ENCODE measurements at places on chromosomes 12 and 14.
A peak's percentile ranks its signal among the peaks of the same experiment; 100 is the strongest.

- peaks cover 32% of the 10 kb centered on the region for H3K4me1 ChIP-seq
- H3K27ac ChIP-seq = peak overlapping the region; percentile 80
- DNase-seq = no peak
- no peaks in the 10 kb centered on the region for H3K36me3 ChIP-seq
Measured at GRCh38 chr12:105253866-105254513, 18.0 kb upstream of the APPL2 start.

GRCh38 chr14:85483652-85484051, 46.3 kb upstream of the FLRT2 start:
- DNase-seq = no peak
- H3K27ac ChIP-seq = no peak overlapping the region
- no peaks in the 10 kb centered on the region for H3K4me1 ChIP-seq
- no peaks in the 10 kb centered on the region for H3K27me3 ChIP-seq
- H3K4me3 ChIP-seq = no peak overlapping the region

GRCh38 chr14:81169711-81170103, 51.1 kb downstream of the GTF2A1 start:
- H3K27me3 ChIP-seq = no peaks in the 10 kb centered on the region
- peak overlapping the region; percentile 81 for H3K4me3 ChIP-seq
- H3K36me3 ChIP-seq = no peaks in the 10 kb centered on the region
- peak; percentile 77 for DNase-seq

DNA sequence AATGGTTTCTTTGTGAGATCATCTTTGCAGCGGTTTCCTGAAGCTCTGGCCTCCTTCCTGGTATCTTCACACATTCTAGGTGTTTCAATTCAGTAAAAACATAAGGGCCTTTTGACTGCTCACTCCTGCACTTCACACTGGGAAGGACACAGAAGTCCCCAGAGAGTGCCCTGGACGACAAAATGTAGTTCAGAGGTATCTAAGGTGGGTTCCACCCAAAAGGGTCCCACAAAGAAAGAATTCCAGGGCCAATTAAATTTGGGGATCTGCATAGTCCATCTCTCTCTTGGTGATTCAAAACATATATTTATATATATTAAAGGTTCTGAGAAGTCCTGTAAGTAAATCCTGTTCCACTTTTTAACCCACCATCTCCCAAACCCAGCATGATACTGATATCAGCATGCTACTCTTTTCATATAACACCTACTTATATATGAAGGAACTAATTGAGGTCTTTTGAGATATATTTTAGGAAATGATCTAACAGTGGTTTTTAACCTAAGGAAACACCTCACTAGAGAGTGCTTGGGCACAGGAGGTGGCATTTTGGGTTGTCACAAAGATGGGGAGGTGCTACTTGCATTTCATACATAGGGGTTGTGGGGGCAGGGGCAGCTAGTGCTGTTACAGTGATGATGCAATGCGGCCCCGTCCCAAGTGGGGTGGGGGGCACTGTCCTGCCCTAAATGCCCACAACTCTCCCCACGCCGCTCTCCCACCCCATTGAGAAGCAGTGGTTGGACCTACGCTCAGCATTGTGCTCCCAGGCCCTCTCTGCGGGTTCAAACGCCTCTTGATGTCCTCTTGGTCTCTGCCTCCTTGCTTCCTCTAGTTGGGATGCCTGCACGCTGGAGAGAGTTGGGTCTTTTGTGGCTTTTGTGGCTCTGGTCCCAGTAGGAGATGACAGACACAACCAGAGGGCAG, 109.4 kb downstream of the ARF6 start:
- peak; percentile 77 for DNase-seq
- H3K27ac ChIP-seq = peak overlapping the region; percentile 96
- no peaks in the 10 kb centered on the region for H3K27me3 ChIP-seq
- peak overlapping the region; percentile 56 for H3K4me3 ChIP-seq

- H3K27ac ChIP-seq = peak overlapping the region; percentile 39
- H3K4me3 ChIP-seq = no peak overlapping the region
- H3K36me3 ChIP-seq = no peaks in the 10 kb centered on the region
Measured at GRCh38 chr12:6069437-6070093, 54.9 kb downstream of the VWF start.

GRCh38 chr12:24431872-24432271, 482.4 kb upstream of the SOX5 start:
- H3K4me1 ChIP-seq = no peaks in the 10 kb centered on the region
- H3K27me3 ChIP-seq = no peaks in the 10 kb centered on the region
- H3K36me3 ChIP-seq = no peaks in the 10 kb centered on the region
- H3K4me3 ChIP-seq = no peak overlapping the region

DNA sequence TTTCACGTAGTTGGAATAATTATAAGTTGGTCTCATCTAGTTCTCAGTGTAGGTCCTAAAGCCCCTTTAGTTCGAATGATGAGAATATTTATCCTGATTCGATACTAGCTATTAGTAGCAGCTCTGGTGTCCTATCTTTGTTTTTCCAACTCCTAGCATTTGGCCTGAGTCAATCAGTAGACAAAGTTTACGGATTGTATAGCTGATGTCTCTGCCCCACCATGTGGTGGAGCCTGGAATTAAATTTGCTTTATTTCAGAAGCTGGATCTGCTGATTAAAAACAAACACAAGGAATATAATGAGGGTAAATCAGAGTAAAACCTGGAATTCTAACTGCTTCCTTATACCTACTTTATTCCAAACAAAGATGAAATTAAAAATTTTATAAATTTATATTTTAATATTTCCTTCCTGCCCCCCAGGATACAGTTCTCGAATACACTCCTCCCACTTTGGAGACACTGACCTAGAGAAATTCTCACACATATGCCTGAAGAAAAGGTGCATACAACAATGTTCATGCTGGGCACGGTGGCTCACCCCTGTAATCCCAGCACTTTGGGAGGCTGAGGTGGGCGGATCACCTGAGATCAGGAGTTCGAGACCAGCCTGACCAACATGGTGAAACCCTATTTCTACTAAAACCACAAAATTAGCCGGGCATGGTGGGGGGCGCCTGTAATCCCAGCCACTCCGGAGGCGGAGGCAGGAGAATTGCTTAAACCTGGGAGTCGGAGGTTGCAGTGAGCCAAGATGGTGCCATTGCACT, 7.6 kb upstream of the BRMS1L start:
- no peak for DNase-seq
- H3K27ac ChIP-seq = no peak overlapping the region
- peaks cover 2% of the 10 kb centered on the region for H3K4me1 ChIP-seq
- no peaks in the 10 kb centered on the region for H3K36me3 ChIP-seq
- no peaks in the 10 kb centered on the region for H3K27me3 ChIP-seq

GRCh38 chr12:108768591-108769500, 37.5 kb upstream of the CORO1C start:
- no peak overlapping the region for H3K27ac ChIP-seq
- no peak for DNase-seq
- H3K36me3 ChIP-seq = no peaks in the 10 kb centered on the region
- H3K4me1 ChIP-seq = peaks cover 29% of the 10 kb centered on the region
- H3K4me3 ChIP-seq = peak overlapping the region; percentile 27

GRCh38 chr14:73424453-73424852, 33.9 kb downstream of the NUMB start:
- H3K27ac ChIP-seq = no peak overlapping the region
- H3K4me3 ChIP-seq = no peak overlapping the region
- H3K36me3 ChIP-seq = peaks cover 8% of the 10 kb centered on the region
- DNase-seq = no peak
- H3K27me3 ChIP-seq = no peaks in the 10 kb centered on the region

GRCh38 chr14:90625445-90625844, 190.8 kb downstream of the TTC7B start:
- H3K4me1 ChIP-seq = peaks cover 40% of the 10 kb centered on the region
- no peak overlapping the region for H3K4me3 ChIP-seq
- no peak for DNase-seq

DNA sequence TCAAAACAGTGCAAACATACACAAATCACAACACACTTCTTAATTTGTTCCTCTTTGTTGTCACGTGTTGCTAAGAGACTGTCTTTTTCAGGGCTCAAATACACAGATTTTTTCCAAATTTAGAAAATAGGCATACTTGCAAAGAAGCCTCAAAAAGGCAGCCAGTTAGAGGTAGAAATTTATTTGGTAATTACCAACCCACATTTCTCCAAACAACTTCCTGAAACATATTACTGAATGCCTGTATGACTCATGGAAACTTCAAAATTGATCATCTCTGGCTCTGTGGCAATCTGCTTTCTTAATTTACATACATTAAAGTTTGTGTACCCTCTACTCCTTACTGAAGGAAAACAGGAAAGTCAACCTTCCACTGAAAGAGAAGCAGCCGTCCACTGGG, 36.4 kb downstream of the PPM1H start:
- no peak overlapping the region for H3K4me3 ChIP-seq
- H3K27ac ChIP-seq = no peak overlapping the region
- no peaks in the 10 kb centered on the region for H3K36me3 ChIP-seq
- no peaks in the 10 kb centered on the region for H3K27me3 ChIP-seq

DNA sequence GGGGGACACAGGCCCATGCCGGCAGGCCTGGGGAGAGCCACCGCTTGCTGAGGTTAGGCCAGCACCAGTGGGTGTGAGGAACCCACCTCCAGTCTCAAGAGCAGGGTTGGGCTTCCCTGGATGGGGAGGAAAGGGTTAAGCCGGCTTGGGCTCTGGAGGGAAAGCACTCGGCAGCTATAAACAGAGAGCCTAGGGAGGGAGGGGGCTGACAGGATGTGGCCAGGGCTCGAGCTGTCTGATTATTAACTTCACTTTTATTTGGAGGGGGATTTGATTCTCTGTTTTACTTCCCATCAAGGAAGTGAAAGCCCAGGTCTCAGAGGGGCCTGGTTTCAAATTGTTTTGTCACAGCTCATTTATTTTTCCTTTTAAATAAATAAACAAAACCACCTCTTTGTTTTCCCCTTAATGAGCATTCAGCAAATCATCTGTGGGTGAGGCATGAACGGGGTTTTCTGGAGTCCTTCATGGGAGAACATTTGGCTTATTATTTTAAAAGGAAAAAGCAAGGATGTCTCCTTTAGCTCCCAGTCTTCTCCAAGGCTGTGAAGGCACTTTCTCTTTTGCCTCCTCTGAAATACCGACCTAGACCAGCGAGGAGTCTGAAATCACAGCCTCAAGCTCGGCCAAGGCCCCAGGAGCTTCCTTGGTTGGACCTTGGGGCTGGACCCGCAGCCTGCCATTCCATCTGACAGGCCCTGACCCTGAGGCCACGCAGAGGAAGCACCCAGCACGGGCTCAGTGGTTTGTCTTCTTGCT, 21.9 kb upstream of the ZFP36L1 start:
- peak overlapping the region; percentile 99 for H3K27ac ChIP-seq
- no peaks in the 10 kb centered on the region for H3K27me3 ChIP-seq
- DNase-seq = peak; percentile 80
- H3K36me3 ChIP-seq = no peaks in the 10 kb centered on the region
- peak overlapping the region; percentile 59 for H3K4me3 ChIP-seq

DNA sequence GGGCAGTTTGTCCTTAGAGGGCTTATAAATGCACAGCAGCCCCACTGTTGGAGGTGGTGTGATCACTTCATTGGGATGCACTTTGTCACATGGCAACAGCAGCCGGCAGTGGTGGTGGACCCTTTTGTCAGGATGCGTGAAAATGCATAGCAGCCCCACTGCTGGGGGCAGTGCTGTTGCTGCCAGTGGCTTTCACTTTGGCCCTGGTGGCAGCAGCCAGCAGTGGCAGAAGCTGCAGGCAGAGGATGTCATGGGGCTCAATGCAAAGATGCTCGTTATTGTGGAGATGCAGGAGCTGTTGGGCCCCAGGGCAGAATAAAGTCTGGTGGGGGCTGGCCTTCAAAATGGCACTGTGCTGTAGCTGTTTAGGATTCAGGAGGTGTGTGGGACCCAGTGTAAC, 173.0 kb upstream of the DAAM1 start:
- no peak overlapping the region for H3K4me3 ChIP-seq
- H3K4me1 ChIP-seq = no peaks in the 10 kb centered on the region
- no peaks in the 10 kb centered on the region for H3K27me3 ChIP-seq

DNA sequence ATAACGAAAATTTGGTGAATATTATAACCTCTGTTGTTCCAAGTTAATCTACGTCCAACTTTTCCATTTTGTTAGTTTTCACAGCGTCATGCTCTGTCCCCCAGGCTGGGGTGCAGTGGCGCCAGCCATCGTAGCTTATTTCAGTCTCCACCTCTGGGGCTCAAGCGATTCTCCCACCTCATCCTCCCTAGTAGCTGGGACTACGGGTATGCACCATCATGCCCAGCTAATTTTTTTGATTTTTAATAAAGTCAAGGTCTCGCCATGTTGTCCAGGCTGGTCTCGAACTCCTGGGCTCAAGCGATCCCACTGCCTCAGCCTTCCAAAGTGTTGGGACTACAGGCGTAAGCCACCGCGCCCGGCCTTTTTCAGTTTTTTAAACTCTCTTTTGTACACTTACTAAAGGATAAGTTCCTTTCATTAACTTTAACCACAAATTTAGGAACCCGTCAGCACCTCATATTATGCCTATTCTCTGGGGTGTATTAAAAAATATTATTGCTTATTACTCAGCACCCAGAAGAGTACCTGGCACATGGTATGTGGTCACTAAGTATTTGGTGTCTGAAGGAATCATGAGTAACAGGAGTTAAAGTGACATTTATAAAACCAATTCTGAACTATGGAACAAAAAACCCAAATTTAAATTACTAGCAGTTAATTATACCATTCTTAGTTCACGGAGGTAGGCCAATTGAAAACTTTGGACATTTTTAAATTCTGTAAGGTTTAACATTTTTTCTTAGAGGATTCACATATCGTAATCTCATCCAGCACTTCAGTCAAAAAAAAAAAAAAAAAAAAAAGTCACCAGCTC, 925 bp upstream of the MIPOL1 start:
- no peaks in the 10 kb centered on the region for H3K27me3 ChIP-seq
- no peak for DNase-seq
- H3K36me3 ChIP-seq = no peaks in the 10 kb centered on the region
- H3K4me3 ChIP-seq = peak overlapping the region; percentile 69
- H3K4me1 ChIP-seq = peaks cover 12% of the 10 kb centered on the region

GRCh38 chr14:99026471-99026870, 245.5 kb downstream of the BCL11B start:
- no peaks in the 10 kb centered on the region for H3K4me1 ChIP-seq
- no peak overlapping the region for H3K27ac ChIP-seq
- H3K36me3 ChIP-seq = no peaks in the 10 kb centered on the region
- no peaks in the 10 kb centered on the region for H3K27me3 ChIP-seq
- DNase-seq = no peak

DNA sequence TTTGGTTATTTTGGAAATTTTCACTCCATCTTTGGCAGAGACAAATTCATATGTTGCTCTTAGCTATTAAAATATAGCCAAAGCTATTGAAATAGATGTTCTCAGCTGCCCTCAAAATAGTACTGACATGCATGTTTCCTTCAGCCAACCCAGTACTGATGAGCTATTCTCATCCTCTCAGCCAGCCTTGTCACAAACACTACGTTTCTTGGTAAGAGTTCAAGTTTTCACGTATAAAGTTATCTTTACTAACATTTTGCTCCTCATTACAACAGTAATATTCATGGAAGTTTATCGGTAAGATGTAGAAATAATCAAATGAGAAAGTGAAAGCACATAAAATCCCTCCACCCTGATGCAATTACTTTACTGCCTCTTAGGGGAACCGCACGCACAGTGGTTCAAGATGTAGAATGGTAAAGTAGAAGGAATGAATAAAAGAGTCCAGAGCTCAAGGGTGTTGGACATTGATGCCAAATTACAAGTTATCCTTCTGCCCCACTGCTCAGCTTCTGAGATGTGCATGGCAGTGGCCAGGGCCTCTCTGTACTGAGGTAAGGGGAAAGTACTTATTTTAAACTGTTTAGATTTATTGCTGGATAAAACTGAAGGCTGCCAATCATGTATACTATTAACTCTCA, 20.7 kb downstream of the GCH1 start:
- peak overlapping the region; percentile 59 for H3K27ac ChIP-seq
- DNase-seq = no peak
- H3K36me3 ChIP-seq = no peaks in the 10 kb centered on the region
- no peaks in the 10 kb centered on the region for H3K27me3 ChIP-seq
- peaks cover 22% of the 10 kb centered on the region for H3K4me1 ChIP-seq
- H3K4me3 ChIP-seq = peak overlapping the region; percentile 42

Data from suprapubic skin (tissue), 4 donors.